Right cardiac atrium (tissue), 5 donors: ENCODE measurements at places on chromosomes 5 and 9. TPM values are rescaled to one million over a fixed set of nuclear protein-coding genes. Genes with fewer than 3 reads are reported as not detected.

Gene PKN3
- 8.7 TPM for total RNA-seq

Gene PCDHGA10
- 3.9 TPM for total RNA-seq

Gene ELOVL7
- 0.34 TPM for total RNA-seq

Gene TJP2
- total RNA-seq, result 43.7 TPM

Gene MEIKIN
- not detected for total RNA-seq

Gene NAIP
- total RNA-seq, result 9.6 TPM

Gene AIF1L
- 13.1 TPM for total RNA-seq

Gene PCDHGB6
- total RNA-seq, result 6.5 TPM

Gene MRPS30
- 63.6 TPM for total RNA-seq

Gene CYSRT1
- total RNA-seq, result not detected

Gene TMEM232
- 2.5 TPM for total RNA-seq

Gene SLC6A3
- total RNA-seq, result not detected

Gene ORM2
- total RNA-seq, result not detected

Gene KIF4B
- 0.08 TPM for total RNA-seq
